ENCODE measurements at places on chromosomes 3 and 15.
A peak's percentile ranks its signal among the peaks of the same experiment; 100 is the strongest.

DNA sequence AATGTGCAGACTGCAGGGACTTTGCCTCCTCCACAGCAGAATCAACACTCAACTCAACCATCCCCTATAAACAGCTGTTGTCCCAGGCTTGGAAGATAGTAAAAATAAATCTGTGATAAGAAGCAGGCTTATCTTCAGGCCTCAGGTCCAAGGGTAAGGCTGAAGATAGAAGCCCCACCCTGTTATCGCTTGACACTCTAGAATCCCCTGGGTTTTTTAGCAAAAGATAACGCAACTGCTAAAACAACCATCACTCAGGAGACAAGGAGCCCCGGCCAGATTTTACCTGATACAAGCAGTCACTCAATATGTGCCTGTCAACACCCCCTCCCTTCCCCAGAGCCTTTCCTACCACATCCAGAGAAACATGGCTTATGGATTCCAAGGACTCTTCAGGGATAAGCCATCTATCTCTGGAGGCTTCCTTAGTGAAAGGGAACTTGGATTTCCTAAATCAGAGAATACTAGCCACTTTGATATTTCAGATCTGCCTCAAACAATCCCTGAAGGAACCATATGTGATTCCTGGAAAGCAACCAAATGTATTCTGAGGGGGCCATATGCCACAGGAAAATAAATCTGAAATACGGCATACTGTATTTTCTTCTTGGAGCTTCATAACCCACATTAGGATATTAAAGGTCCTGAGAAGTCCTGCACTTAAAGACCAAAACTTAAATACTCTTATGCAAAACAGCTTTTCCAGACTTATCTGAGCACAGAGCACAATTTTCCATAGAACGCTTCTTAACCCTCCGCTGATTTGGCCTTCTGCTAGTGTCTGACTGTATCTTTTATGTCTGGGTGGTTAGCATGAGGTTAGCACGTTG, 60.4 kb downstream of the LYZL4 start:
- DNase-seq: no peak

DNA sequence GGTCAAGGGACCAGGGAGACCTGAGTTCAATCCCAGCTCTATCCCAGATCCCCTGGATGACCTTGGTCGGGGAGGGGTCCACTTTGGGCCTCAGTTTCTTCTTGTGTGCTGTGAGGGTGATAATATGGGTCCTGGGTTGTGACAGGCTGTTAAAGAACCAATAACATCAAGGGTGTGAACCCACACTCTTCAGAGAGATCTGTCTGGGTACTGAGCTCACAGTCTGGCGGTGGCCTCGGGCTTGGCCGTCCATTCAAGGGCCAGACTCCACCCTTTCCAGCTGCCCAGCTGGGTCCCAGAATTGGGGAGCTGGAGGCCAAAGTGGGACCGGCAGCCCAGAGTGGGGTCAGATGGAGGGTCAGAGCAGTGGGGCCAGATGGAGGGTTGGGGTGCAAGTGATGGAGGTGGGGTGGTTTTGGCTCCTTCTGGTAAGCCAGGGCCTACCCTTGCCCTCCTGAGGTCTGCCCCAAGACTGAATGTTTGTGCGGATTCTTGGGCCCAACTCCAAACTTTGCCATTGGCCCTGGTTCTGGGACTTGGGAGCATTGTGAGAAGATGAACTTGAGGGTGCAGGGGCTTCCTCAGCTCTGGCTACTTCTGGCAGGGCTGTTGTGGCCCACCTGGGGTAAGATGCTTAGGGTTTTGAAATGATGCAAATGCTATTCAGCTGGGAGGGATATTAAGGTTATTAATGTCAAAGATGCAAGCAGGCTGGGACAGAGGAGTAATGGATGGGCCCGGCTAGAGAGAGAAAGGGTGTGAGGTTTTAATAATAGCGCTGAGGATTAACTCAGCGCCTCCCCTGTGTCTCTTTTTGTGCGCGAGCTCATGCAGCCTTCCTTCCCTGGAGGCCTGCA, 1.5 kb downstream of the CORO2B start:
- no peak for DNase-seq

DNA sequence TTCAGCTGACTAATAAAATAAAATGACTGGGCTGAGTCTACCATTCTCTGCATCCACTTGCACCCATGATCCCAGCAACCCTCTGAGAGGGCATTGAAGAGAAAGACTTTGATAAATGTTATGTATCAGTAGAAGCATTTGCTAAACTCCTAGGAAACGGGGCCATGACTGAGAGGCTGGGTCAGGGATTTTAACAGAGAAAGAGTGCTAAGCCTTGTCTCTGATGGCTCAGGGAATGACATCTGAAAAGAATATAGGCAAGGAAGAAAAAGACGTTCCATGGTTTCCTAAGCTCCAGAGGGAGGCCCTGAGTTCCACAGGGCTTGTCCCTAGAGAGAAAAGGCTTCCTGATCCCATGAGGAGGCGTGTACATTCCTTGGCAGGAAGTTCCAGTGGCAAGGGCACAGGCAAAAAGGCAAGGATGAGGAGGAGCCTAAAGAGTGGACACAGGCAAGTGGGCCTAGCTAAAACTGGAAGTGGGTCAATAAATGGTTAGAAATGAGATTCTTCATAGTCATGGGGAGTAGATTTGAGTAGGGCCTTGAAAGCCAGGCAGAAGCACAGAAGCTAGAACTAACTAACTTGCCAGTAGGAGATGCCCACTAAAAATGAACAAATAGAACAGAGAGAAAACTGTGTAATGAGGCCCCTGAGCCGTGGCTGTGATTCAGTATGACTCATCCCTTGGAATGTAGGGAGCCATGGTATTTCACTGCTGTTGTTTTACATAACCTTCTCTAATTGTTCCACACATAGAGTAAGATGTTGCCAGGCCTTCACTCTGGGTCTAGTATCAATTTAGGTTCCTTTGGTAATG, 44.9 kb upstream of the MANF start:
- no peak for DNase-seq

DNA sequence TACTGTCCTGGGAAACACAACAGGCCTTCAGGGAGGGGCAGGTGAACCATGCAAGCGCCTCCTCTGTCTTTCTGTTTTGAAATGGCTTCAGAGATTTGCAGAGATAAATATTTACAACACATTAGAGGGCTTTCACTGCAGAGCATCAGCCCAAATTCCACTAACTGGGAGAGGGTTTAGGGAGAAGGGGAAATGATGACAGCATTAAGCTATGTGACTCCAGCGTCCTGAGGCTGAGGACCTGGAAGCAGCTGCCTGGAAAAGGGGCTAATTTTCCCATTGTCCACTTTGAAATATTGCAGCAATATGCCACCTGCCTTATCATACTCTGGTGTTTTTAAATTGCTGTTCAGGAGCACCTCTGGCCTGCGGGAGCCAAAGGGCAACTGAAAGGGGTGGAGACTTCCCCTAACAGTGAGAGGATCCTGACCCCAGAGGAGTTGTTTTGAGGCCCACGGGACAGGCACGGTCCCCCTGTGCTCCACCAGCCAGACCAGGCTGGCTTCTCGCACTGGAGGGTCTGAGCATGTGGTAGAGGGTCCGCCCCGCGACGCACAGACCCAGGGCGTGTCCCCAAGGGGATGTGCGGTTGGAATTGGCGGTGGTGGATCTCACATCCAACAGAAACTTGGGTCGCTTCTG, 110.6 kb downstream of the XXYLT1 start:
- DNase-seq: no peak

GRCh38 chr3:57956119-57956832, 51.9 kb upstream of the FLNB start:
- DNase-seq: no peak

DNA sequence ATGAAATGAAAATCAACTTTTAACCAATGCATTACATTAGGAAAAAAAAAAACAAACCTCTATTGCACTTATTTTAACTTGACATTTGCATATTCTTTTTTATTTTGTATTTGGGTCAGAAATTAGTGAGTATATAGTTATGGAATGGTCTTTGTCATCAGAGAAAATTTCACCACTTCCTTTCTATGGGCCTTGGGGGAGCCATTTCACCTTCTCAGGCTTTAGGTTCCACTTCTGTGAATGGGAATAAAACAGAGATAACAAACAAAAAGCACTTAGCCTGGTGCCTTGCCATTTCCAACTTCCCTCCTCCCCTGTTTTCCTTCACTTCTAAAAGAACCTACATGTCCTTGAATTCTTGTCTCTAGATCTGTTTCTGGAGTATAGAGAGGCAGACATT, 168.0 kb upstream of the STT3B start:
- no peak for DNase-seq

- DNase-seq: no peak
These were observed 2.5 kb downstream of the ATG7 start for GRCh38 chr3:11274566-11275142.

- no peak for DNase-seq
These were observed 155.4 kb downstream of the PPM1L start for GRCh38 chr3:160911411-160911810.

DNA sequence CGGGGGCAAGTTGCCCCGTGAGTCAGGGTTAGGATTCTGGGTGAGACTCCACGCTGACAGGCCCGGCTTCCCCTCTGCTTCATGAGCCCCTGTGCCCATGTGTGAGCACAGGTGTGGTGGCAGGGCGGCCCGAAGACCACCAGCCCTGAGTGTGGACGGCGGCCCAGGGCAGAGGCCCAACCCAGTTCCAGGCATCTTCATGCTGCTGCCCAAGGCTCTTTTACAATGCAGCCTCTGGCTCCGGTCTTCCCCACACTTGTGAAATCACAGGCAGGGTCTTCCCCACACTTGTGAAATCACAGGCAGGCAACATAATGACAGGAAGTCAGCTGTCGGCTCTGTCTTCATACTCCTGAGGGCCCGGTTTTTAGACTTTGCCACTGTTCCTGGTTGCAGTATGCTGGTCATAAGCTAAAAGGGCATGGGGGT, 78.8 kb downstream of the AAGAB start:
- DNase-seq: peak; percentile 47

GRCh38 chr3:160951642-160952487, 153.3 kb downstream of the B3GALNT1 start:
- no peak for DNase-seq

Data from stimulated activated CD4-positive, alpha-beta T cell treated with anti-CD3 and anti-CD28 coated beads, Interleukin-1b, Interleukin-23, amount 100 ng/mL, for 48 hours (primary cell).